ENCODE measurements at places on chromosomes 13 and 19. TPM values are rescaled to one million over a fixed set of nuclear protein-coding genes. Genes with fewer than 3 reads are reported as not detected.

Gene KMT5C
- 14.7 TPM for total RNA-seq

Gene TEX101
- total RNA-seq = not detected

DNA sequence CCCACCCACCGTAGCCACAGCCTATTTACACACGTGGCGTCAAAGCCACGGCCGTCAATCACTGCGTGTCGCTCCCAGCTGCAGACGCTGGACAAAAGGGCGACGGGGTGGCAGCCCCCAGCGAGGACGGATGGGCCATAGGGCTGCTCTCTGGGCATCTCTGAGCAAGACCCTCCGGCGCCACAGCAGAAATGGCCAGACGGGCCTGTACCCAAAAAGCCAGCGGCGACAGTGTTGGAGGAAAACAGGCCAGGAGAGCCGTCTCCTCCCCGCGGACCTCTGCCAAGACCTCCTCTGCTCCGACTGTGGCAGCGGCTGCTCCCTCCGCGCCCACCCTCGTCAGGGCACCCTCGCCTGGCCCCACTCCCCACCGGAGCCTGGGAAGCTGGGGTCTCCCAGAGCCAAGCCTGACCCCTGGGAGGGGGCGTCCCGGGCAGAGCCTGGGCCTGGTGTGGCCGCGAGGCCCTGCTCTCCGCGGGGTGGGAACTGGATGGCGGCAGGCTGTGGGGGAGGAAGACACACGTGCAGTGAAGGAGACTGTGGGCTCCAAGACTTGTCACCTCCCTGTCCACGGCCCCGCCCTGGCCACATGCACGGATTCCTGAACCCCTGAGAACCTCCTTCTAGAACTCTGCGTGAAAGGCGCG lies 2.7 kb downstream of the C2CD4C start:
- DNase-seq = no peak

- no peak for DNase-seq
These were observed 4.9 kb upstream of the ESD start for GRCh38 chr13:46801858-46802257.

DNA sequence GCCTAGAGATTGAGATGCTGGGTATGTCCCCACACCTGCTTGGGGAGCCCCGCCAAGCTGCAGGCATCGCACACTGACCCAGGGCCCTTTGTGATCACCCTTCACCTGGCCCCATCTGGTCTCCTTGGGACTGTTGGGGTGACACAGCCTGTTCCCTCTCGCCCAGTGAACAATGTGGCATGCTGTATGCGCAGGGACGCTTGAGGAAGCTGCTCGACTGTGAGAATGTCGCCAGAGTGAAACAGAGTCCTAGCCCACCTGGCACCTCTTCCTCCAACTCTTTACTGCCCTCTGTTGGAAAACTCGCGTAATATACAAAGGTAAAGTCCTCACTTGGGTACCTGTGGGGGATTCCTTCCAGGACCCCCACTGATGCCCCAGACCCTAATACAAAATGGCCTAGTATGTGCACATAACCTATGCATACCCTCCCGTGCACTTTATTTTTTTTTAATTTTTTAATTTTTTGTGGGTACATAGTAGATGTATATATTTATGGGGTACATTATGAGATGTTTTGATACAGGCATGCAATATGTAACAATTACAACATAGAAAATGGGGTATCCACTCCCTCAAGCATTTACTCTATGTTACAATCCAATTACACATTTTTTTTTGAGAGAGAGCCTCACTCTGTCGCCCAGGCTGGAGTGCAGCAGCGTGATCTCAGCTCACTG lies 9.0 kb downstream of the BLOC1S3 start:
- no peak for DNase-seq

GRCh38 chr13:76289558-76289957 lies 596.6 kb downstream of the KCTD12 start:
- DNase-seq = no peak

DNA sequence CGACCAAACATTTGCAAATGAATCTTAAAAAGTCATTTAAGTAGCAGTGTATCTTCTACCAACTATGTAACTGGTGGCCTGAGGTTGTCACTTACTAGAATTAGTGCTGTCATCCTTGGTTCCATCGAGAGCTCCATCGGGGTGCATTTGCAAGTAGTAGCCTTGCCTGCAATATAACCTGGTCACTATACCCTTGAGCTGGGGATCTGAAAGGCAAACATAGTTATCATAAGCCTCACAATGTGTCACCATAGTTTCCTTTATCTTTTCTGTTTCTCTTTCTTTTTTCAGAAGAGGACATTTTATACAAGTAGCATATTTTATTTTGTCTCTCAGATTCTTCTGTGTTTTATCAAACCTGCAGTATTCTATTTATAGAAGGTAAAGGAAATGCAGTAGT lies 422.6 kb downstream of the ITGBL1 start:
- no peak for DNase-seq

DNA sequence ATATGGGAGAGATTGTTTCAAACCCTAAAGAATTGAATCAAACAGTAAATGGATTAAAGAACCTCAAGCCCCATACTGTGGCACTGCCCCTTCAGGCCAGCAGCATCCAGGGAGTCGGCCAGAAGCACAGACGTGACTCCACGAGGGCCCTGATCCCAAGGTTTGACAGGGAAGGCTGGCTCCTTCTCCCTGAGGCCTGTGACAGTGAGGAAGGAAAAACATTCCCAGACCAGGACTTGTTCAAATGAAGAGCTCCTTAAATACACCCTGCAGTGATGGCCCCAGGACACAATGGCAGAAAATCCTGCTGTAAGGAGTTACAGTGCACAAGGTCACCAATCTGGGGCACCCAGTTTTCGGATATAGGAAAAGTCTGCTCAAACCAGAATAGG lies 91.0 kb downstream of the COL4A1 start:
- no peak for DNase-seq

GRCh38 chr13:109684084-109684823 lies 102.1 kb downstream of the IRS2 start:
- no peak for DNase-seq

GRCh38 chr13:110698689-110699088 lies 7.2 kb downstream of the CARS2 start:
- DNase-seq = no peak

DNA sequence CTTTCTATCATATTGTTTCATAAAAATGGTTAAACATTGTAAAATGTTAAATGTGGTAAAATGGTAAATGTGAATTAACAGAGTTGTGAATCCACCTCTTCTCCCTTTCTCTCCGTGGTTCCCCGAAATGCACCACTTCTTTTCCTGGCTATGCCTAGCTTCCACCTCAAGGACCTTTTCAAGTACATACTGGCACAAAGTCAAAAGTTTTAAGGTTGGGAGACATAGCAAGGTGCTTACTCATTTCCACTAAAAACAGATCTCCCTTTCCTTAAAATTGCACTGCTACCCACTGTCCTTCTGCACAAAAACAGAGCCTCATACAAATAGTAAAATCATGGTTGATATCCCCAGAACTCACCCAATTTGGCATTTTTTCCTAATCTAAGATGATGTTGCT lies 558.2 kb downstream of the SLITRK6 start:
- DNase-seq = no peak

Data from lower lobe of right lung (tissue), 2 donors.